ENCODE measurements at places on chromosomes 2 and 18. TPM values are rescaled to one million over a fixed set of nuclear protein-coding genes. Genes with fewer than 3 reads are reported as not detected.

Gene RAX
- total RNA-seq, result not detected

Gene ZBTB14
- 9.3 TPM for total RNA-seq

Gene MDH1B
- not detected for total RNA-seq

Gene ANKRD12
- total RNA-seq, result 9.2 TPM

Gene RPRM
- total RNA-seq, result not detected

Gene CDK5R2
- total RNA-seq, result not detected

Gene WNT6
- not detected for total RNA-seq

Gene BMPR2
- total RNA-seq, result 6.3 TPM

Gene PROM2
- total RNA-seq, result 41.6 TPM

Gene ABCG5
- total RNA-seq, result not detected

Gene FAP
- total RNA-seq, result 0.26 TPM

Gene FAM124B
- total RNA-seq, result not detected

Gene GNAL
- total RNA-seq, result 8.8 TPM

Gene ERMN
- total RNA-seq, result not detected

Gene NXPH2
- not detected for total RNA-seq

DNA sequence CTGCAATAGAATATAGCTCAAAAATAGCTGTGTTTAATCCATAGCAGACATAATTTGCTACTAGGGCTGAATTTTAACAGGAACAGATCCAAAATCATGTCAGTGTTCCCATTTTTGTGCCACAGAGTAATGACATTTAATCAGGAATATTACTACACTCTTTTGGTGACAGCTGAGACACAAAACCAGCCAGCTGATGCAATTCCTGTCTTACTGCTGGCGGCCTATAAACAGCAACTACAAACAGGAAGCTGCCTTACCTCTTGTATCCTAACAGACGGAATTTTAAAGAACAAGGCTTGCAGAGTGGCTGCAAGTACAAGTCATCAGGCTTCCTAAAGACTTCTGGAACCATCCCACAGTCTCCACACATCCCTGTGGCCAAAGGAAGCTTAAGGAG is 218.1 kb downstream of the ZNF521 start:
- no peak for DNase-seq

GRCh38 chr18:4068552-4069158 is 386.5 kb downstream of the DLGAP1 start:
- peak; percentile 64 for DNase-seq

DNA sequence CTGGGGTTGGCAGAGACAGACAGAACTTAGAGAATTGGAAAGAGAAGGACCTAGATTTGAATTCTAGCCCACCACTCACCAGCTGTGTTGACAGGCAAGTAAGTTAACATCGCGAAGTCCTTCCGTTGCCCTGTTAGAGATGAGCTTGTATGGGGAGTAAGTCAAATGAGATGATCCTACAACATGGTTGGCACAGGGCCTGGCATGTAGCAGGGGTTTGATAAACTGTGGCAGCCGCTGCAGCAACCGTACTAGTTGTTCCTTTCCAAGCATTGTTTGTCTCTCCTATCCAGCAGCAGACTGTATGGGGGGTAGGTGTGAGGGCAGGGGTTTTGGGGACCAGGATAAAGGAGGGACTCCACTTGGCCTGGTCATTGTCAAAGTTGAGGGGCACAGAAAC is 16.0 kb downstream of the TET3 start:
- DNase-seq, result no peak

GRCh38 chr2:160210599-160211138 is 10.6 kb upstream of the ITGB6 start:
- DNase-seq, result peak; percentile 71

DNA sequence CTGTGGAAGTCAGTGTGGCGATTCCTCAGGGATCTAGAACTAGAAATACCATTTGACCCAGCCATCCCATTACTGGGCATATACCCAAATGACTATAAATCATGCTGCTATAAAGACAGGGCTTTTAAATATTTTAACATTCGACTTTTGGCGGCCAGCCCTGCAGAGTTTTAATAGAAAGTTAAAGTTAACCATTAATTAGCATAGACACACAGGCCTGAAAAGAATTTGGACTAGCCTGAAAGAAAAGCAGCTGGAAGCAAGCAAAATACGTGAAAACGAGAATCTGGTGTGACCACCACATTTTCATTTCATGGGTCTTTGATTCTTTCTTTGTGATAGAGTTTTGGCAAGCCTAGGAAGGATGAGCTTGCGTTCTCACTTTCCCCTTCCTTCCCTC is 184.0 kb downstream of the SCG2 start:
- DNase-seq, result no peak

DNA sequence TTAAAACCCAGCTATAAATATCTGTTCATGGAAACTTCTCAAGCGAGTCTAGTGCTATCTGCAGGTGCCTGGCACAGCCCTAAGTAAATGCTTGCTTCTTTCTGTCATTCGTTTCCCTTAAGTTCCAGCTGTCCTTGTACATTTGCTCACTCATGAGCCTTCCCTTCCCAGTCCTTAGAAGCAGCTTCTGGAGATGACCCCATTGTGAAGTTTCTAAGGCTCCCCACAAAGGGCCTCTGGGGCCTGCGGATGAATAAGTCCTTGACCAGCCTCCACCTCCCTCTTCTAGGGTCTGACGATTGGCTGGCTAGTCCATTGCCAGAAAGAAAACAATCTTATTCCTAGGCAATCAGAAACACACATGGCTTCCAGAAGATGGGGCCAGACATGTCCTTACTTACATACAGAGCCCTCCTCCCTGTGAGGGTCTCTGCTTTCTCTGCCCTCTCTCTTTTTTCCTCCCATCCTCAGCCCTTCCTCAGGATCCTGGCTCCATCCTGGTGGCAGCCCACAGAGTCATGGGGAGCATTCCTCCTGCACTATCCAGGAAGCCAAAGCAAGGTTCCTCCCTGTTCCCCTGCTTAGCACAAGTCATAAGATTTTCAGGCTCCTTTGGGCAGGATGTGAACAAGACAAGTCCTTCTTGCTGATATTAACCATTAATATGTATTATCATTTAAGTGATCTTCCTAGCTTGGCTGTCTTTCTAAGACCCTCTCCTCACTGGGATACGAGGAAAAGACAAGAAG is 87.3 kb downstream of the TNFRSF11A start:
- no peak for DNase-seq

DNA sequence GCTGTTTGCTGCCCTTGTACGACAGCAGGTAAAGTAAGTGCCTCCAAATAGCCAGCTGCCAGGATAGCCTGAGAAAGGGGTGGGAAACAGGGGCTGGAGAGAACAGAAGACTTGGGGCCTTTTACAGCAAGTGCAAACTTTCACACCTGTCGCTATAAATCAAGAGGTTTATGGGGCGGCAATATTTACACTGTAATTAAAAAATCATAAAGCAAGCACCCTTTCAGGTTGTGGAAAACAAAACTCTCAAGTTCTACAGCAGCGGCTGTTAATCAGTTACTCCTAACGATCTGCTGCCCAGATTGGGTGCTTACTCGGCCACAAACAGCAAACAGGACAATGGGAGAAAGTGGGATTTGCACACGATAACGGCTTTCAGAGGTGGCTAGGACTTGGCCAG is 359.5 kb upstream of the ETAA1 start:
- DNase-seq, result no peak

DNA sequence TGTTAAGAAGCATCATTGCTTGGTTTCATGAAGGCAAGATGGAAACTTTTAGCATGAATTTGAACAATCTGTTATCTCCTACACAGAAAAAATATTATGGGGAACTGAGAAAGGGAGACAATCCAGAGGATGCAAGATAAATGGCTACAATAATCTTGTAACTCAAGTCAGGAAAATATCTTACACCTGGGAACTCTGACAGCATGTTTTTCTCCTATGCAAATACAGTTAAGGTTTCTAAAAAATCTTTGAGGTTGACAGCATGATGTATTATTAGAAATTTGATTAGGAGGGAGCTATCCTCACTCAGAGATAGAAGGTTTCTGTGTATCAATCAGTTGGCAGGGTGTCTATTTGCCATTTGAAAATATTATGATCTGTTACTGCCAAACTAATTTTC is 75.6 kb downstream of the GPD2 start:
- DNase-seq, result no peak

GRCh38 chr2:125852364-125852763 is 803.6 kb upstream of the GYPC start:
- no peak for DNase-seq

- no peak for DNase-seq
These were observed 37.6 kb upstream of the IL1RL1 start for GRCh38 chr2:102273619-102274211.

GRCh38 chr18:5600378-5601071 is 56.7 kb upstream of the EPB41L3 start:
- DNase-seq, result peak; percentile 4

DNA sequence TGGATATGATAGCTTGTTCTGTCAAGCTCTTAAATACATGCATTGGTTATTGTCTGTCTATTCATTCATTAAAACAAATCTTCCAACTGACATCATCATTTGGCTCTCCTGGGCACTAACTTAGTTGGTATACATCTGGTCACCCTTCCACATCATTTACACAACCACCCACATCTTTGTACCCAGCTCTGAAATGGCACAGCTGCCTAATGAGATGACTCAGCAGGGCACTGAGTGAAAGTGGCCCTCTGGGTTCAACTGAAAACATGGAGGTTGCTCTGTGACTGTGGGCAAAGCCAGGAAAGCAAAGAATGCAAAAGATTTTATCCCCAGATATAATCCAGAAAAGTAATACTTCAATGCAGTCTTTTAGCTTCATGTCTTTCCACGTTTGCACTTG is 234.0 kb upstream of the MAP2 start:
- no peak for DNase-seq

DNA sequence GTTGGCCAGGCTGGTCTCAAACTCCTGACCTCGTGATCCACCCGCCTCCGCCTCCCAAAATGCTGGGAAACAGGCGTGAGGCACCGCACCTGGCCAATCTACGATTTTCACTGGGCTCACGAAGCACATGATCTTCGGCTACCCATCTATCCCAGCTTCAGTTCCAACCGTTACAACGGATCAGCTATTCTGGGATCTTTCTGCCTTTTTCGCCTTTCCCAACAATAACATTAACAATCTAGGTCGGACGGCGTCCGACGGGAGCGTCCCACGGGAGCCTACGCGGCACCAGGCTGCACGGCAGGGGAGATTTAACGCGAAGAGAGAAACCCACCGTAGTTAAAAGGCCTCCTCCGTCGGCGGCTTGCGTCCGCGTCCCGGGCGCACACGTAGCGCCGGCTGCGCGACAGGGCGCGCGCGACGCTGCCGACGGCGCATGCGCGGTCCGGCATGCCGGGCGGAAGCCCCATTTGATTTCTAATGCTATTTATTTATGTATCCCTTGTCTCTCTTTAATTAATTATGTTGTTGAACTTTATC is at the start of gene MSL3B:
Gene MSL3B (minus strand): TSS at position 394 of the 540 bp plus-strand sequence.
- peak; percentile 37 for DNase-seq

- DNase-seq, result no peak
These were observed 112.6 kb upstream of the STPG4 start for GRCh38 chr2:47267711-47268086.

GRCh38 chr2:25576596-25576995 is 96.8 kb downstream of the DTNB start:
- DNase-seq, result no peak

DNA sequence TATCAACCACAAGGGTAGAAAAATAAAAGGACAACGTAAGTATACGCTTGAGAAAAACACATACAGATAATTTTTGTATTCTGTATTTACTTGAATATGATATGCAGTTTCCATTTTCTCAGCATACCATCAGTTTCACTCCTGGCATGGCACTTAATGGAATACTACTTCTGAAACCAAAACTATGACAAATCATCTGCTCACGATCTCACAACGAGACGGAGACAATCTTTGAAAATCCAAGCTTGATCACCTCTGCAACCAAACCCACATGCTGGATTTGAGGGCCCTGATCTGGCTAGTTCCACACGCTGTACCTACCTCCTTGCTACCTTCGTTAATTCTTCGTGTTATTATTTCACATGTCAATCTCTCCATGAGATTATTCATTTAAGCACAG is 387.6 kb downstream of the NBAS start:
- no peak for DNase-seq

- no peak for DNase-seq
These were observed 51.4 kb downstream of the TRPM8 start for GRCh38 chr2:233968556-233968955.

DNA sequence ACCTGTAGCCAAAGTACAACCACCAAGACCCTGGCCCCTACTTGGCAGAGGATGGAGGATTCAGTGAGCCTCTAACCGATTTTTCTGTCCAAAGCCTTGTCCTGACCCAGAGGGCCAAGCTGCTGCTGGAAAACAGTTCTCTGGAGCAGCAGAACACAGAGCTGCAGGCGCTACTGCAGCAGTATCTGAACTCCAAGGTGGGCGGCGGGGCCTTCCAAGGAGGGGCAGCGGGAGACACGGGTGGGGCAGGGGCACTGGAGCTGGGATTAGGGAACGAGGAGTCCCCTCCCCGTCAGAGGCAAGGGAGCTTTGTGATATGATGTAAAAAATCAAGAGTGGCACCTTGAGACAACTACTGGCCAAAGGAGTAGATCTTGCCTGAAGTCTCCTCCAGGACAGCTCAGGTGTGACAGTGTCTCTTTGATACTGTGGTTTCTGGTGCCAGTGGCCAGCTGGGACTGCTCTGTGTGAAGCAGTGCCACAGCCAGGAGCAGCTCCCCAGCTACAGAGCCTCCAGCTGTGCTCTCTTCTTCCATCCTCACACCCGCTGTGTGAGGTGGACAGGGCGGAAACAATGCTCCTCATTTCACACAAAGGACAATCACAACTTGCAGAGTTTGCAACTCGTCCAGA is 22.8 kb downstream of the OTOF start:
- DNase-seq, result no peak

DNA sequence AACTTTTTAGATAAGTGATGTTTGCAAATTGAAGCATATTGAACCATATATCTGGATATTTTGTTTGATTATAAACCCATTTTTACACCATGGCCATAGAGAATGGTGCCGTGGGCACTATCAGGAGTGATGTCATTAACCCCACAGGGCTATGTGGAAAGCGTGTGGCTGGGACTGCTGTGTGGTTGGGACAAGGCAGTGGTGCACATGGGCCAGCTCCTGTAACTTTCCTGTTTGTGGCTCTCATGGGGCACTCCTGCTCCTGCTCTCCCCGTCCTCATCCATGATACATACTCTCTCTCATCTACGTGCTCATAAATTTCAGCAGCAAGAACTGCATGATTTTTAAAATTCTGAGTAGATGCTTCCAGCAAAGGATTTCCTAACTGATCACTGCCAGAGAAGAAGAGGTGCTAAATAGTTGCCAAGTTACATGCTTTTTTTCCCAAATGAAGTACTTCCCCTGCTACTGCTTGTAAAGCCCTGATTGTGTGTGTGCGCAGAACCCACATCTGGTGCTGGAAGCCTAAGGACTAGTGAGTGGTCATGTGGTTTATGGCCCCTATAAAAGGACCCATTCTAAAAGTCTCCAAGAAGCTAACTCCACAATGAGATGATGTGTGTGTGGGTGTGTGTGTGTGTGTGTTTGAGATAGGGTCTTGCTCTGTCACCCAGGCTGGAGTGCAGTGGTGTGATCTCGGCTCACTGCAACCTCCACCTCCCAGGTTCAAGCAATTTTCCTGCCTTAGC is 240.8 kb downstream of the NEDD4L start:
- DNase-seq, result no peak

All from bronchial epithelial cell (primary cell).